ENCODE measurements at places on chromosomes 3 and 15.

DNA sequence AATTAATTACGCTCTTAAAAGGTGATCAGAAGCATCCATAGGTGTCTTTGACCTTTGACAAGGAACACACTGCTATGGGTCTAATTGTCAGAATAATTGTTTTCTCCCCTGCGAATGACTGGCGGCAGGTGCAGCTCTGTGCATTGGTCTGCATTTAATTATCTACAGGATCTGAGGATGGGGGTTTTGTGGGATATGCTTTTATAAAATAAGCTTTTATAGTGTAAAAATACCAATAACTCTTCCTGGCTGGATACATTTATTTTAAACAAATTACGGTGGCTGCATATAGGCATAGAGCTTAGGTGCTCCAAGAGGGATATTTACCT is 201.6 kb upstream of the RGMA start:
- DNase-seq: no peak

GRCh38 chr3:130935761-130936492 is 42.0 kb downstream of the ATP2C1 start:
- DNase-seq: no peak

GRCh38 chr15:61685534-61685933 is 374.7 kb downstream of the VPS13C start:
- DNase-seq: no peak

- no peak for DNase-seq
Observed at GRCh38 chr3:1093217-1093616, 393 bp downstream of the CNTN6 start.

DNA sequence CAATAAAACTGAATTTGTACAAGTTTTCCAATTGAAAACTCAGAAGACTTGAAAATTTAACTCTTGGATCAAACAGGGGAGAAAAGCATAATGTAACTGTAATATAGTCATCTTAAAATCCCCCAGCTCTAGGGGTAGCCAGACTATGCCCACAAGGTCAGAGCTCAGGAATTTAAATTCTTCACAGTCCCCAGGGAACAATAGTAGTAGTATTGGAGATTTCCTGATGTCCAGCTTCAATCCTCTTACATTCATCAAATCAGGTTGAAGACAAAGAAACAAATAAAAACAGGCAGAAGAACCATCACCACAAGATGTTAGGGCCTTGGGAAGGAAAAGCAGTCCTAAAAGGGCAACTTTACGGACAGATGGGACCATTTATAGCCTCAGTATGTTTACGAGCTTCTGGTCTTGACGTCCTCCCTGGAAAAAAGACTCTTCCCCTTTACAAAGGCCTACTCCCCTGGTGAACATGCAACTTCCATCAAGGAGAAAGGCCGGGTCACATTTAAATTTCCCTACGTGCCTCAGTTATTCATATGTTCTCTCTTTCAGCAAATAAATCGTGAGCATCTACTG is 96.8 kb downstream of the PLCH1 start:
- DNase-seq: no peak

DNA sequence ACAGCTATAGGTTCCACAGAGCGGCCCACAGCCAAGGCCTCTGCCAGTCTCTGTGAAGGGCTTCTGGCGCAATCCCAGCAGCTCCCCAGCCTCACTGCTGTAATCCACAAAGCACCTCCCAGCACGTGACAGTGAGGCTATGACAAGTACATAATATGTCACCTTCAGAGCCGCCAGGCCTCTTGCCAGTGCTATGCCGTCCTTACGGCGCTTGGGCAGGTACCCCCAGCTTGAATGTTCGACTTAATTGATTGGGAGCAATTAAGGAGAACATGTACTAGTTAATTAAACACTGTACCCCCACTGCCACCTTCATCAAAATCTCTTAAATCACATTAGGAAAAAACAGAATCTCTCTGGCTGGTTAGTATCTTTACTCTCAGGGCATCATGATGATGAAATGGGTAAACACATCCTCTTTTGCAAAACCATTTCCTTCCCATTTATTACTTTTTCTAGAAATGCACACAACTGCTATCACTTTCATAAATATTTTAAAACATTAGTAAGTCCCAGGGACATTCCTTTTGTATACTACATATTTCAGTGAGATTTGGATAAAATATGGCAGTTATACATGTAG is 169.9 kb downstream of the XXYLT1 start:
- DNase-seq: peak; percentile 29

DNA sequence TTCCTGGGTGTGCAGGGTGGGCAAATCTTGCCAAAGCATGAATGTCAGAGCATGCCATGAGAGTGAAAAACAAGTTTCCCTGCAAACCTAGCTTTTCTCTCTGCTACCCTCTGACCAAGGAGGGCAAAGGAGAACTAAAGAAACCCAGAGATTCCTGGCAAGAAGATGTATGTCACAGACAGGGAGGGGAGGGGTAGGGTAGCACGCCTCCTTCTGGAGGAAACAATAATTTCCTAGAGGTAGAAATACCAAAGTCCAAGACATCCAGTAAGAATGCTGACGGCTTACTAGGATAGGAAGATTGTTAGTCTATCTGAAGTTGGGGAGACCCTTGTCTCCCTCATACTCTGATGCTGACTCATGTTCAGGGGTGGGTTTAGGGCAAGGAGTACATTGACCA is 203.9 kb downstream of the NR1D2 start:
- no peak for DNase-seq

GRCh38 chr15:75823860-75824613 is 19.2 kb upstream of the UBE2Q2 start:
- peak; percentile 49 for DNase-seq

DNA sequence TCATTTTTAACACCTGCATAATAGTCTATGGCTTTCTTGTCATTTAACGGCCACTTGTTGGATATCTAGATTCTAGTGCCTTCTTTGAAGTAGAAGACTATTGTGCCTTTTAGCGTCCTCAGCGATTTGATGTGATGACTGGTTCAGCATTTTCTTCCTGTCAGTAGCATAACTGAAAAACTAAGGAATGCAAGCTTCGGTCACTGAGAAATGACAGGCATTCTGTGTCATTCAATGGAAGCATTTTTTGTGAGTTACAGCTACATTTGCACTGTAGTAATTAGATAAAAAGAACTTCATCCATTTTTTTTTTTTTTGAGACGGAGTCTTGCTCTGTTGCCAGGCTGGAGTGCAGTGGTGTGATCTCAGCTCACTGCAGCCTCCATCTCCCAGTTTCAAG is 10.3 kb downstream of the NEK11 start:
- no peak for DNase-seq

- DNase-seq: peak; percentile 19
Observed at GRCh38 chr15:42018306-42019224, 2.3 kb downstream of the PLA2G4E start.
